ENCODE measurements at places on chromosomes 11 and 22.

DNA sequence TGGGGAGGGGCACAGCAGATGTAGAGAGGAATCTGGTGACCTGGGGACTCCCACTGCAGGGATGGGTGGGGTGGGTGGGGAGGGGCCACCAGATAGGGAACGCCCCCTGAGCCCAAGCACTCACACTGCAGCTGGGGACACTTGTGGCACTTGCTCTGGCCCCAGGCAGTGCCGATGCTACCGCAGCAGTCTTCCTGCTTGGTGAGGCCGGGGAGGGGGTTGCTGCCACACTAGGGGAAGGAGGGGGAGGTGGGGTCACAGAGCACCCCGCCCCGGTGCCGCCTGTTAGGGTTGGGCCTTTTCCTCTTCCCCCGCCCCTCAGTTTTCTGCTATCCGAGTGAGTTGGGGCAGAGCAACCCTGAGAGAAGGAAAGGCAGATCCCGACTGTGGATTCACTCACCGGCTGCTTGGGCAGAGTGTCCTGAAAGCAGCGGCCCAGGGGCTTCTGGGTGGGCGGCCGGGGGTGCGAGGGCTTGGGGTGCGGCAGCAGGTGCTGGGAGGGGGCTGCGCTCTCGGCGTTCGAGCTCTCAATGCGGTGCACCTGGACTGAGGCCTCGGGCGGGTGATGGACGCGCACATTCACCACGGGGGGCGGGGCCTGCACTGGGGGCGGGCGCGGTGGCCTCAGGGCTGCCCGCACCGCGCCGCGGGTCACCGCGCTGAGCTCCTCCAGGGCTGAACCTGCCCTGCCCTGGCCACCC, 4.7 kb downstream of the LTBP3 start:
- no peak for DNase-seq

DNA sequence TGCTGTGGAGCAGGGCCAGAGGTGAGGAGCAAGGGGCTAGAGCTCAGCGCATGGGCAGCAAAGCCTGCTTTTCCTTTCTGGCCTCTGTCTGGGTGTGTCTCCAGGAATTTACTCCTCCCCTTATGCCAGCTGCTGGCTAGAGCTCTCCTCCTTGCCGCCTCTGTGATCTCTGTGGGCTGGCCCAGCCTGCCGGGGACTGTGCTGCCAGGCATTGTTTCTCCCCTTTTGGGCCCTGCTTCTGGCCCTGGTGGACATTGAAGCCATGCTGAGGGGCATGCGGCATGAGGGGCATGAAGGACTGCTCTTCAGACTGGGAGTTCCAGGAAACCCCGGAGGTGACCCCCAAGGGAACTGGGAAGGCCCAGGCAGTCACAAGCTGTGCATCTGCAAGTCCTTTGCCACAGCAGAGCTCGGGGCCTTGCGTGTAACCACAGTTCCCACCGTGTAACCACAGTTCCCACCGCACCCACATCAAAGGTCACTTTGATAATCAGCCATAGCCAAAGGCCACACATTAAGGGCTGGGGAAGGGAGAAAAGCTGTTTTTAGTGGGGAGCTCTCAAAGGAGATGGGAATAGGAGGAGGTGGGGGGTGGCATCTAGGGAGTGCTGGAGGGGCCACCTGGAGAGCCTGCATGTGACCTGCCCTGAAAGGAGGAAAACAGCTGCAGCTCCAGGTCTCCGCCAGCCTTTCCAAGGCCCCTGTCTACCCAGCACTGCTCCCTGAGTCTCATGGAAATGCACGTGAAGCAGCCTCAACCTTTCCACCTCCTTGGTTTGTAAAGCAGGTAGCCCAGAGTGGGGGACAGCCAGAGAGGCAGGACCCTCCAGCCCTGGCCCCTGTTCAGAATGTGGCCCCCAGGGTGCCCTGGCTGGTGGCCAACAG, 62.3 kb downstream of the PPFIBP2 start:
- no peak for DNase-seq

- no peak for DNase-seq
Observed at GRCh38 chr11:69588270-69588669, 52.7 kb upstream of the CCND1 start.

DNA sequence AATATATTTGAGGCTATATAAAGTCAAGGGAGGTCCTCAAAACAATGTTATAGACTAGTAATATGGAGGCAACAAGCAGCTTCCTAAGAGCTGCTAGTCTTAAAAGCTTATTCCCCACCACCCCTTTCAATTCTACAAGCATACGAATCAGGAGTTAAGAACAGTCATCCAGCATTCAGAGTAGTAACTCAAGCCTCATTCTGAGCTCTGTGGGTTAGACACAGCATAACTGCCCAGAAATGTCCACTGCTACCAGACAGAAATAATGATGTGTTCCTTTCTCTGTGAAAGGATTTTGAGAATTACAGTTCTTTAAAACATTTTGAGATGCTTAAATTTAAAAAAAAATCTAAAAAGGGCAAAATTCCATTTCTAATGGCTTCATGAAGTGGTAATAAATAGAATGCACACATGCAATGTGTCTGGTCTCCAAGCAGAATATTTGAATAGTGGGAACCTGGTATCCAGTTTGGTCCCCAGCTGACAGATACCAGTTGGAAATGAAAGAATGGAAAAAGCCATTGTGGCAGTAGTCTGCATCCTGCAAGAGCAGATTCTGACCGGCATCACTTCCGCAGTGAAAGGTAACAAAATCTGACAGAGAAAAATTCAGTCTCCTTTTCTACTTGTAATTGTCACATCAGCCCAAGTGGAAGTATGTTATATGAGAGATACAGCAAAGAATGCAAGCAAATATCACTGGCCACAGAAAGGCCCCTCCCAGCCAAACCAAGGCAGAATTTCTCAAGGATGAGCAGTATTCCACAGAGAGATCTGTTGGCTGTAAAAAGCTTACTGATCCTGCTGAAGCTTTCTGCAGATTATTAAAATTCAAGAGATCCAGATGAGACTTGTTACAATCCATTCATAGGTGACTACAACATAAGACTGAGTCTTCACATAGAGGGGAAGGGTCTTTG, 310.8 kb upstream of the PITPNB start:
- DNase-seq: no peak

GRCh38 chr11:109421981-109422869, at the start of gene C11orf87:
Gene C11orf87 (plus strand): TSS chr11:109422190. CDS start chr11:109423634, 1,444 bp downstream.
- DNase-seq: no peak

DNA sequence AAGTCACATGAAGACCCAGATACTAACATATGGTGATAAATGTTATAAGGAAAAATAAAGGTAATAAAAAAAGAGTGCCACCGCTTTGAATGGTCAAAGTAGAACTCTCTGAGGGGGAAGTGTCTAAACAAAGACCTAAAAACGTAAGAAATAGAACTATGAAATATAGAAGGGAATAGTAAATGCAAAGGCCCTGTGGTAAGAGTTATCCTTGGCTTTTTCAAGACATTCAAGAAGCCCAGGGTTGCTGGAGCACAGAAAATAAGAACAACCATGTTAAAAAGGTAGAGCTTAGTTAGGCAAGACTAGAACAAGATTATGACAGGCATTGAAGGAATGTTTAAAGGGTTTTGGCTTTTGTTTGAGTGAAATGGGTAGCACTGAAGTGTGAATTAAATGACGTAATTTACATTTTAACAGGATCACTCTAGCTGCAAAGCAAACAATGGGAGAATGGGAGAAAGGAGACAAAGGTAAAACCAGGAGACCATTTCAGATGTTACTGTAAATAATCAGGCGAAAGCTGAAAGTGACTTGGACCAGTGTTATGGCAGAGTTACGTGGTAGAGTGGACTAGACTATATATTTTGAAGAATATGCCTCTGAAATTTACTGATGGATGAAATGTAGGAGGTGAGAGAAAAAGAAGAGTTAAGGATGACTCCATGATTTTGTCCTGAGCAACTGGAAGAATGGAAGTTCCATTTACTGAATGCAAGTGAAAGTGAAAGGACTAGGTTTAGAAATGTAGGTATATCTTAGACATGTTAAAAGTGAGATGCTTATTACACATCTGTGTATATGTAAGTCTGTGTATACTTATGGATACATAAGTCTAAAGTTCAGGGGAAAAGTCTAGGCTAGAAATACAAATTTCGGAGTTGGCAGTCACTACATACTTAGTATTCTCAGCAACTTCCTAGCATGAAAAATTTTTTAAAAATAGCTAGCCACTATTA, 28.5 kb downstream of the BTBD10 start:
- no peak for DNase-seq

GRCh38 chr11:87820011-87820410, 355.2 kb downstream of the RAB38 start:
- DNase-seq: no peak

GRCh38 chr22:24106385-24107381, 74.6 kb upstream of the SUSD2 start:
- DNase-seq: no peak

DNA sequence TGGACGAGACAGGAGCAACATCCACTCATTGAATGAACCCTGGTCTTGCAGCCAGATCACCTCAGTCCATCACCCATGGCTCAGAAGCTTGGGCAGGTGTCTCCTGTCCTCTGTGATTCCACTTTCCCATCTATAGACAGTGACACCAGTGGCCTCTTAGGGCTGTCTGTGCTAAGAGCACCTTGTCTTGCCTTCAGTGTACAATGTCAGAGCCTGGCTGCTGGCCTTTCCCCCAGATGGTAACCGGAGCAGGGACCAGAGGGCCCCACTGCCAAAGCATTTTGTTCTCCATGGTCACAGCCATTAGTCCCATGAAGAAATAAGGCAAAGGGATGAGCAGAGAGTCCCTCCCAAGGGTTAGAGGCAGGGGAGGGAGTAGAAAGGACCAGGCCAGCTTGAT, 35.4 kb downstream of the PKNOX2 start:
- no peak for DNase-seq

GRCh38 chr11:83508804-83509203, 222.6 kb upstream of the CCDC90B start:
- DNase-seq: no peak

DNA sequence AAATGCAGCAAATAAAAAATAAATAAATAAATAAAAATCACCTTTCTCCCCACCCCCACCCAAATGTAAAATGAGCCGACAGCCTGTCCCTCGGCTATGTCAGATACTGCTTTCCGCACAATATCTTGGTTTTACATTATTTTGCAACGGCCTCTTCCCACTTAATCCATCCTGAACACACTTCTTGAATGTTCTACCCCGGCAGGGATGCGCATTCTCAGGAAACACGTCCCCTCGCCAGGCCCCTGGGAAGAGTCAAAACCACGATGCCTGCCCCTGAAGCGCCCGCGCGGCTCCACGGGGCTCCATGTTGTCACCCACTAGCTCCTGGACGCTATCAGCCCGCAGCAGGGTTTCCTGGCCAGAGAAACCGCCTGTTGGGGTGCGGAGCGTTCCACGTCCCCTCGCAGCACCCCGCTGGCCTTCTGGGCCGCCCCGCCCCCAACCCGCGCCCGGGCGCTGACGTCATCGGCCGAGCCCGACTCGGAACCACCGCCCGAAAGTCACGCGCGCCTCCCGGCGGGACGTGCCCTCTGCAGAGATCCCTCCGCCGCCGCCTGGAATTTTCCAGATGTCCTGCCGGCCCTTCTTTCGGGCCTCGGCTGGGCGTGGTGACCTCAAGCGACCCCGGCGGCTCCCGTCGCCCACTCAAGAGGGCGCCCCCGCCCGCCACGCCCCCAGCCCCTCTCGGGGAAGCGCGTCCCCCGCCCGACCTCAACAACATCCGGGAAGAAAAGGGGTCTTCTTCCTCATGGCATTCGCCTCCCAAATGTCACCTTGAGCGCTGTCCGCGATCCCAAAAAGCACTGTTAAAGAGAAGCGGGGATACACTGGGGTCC, 585 bp upstream of the NEAT1 start:
- DNase-seq: peak; percentile 89

DNA sequence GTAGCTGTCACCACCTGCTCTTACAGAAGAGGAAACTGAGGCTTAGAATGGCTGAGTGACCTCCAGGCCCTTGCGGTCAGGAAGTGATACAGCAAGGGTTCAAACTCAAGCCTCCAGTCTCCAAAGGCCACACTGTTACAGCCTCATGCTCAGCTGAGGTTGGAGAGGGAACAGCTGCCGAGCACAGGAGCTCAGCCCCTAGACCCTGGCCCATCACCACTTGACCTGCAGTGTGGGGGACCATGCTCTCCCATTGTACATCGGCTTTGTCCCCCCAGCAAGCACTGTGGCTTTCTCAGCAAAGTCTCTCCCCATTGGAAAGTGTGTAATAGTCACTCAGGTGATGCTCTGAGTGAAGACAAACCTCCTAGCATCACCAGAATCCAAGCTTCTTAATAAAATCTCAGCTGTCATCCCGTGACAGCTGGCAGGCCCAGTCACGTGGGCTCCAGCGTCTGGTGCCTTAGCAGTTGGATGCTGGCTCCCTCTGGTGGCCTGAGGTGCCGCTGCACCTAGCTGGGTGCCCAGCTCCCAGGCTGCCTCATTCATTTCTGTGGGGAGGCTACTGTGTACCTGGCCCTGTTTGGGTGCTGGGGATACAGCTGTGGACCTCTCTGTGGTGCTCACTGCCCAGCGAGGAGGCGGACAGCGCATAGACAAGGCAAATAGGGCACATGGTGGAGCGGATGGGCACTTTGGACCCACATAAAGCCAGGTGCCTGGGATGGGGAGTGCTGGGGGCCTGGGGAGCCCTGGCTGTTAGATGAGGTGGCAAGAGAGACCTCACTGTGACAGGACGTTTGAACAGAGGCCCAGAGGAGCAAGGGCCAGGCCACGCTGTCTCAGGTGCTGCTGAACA, 19.1 kb upstream of the MYRF start:
- peak; percentile 59 for DNase-seq

GRCh38 chr11:4751201-4751600, 18.5 kb downstream of the OR51F1 start:
- DNase-seq: no peak
